GM23338 (cell line): ENCODE measurements at places on chromosomes 11 and 22.

DNA sequence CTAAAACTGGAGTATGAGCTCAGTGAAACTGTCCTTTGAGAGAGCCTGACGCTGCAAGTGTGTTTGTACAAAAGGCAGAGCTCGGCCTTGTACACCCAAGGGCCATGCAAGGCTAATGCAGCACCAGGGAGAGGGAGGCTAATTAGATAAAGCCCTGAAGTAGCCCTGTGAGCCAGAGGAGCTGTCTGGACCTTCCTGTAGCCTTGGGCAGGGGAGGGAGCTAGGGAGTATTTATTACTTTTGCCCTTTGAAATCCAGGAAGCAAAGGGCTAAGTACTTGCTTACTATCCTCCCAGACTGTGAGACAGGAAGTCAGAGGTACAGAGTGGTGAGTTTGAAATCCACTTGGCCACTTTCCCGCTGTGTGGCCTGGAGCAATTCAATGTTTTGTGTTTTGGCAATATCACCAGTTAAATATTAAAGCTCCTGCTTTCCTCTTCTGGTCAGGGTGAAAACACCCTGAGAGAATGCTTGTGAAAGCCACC lies 10.2 kb upstream of the LDHA start:
- DNase-seq: no peak

GRCh38 chr11:112564228-112564955 lies 303.7 kb upstream of the PLET1 start:
- no peak for DNase-seq

DNA sequence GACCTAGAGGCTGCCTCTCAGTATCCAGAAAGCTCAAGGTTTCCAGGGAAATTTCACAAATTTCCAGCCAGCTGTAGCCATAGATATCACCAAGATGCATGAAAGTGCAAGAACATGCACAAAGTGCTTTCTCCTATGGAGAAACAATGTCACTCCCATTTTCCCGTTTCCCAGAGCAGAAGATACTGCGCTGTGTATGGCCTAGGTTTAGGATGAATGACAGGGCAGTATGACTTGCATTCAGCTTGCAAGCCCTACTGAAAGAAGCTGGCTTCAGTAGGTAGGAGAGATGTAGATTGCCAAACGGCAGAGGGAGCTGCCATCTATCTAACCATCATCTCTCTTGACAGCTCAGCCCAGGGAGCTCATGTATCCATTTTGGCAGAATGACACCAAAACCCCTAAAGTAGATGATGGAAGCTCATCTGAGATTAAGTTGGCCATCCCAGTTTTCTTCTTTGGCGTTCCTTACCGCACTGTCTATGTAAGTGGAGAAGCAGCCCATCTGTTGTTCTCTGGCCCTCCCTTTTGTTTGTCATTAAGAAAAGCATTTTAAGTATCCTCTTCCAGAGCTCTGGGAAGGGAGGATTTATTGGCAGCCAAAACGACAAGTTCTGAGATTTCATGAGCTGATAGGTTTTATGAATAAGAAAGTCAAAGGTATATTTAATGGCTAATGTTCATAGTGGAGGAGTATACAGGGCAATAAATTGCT lies 4.6 kb downstream of the TECTA start:
- DNase-seq: no peak

GRCh38 chr11:82775736-82776346 lies 42.2 kb upstream of the FAM181B start:
- peak; percentile 81 for DNase-seq

- DNase-seq: no peak
Observed at GRCh38 chr11:5618807-5619206, 6.0 kb upstream of the TRIM34 start.

DNA sequence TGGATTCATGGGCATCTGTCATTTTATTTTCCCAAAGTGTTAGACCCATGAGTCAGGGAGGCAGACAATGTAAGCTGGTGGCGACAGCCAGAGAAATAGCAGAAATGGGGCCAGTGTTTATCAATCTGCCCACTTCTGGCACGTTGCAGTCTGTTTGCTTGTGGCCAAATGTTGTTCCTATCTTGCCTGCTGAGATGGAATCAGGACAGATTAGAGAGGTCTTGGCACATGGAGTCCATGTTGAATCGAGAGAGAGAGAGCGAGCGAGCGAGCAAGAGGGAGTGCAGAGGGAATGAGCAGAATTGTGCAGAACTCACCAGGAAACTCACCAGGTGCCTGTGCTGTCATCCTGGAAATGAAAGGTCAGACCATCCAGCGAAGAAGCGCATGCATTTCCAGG lies 21.9 kb upstream of the PARVG start:
- no peak for DNase-seq

DNA sequence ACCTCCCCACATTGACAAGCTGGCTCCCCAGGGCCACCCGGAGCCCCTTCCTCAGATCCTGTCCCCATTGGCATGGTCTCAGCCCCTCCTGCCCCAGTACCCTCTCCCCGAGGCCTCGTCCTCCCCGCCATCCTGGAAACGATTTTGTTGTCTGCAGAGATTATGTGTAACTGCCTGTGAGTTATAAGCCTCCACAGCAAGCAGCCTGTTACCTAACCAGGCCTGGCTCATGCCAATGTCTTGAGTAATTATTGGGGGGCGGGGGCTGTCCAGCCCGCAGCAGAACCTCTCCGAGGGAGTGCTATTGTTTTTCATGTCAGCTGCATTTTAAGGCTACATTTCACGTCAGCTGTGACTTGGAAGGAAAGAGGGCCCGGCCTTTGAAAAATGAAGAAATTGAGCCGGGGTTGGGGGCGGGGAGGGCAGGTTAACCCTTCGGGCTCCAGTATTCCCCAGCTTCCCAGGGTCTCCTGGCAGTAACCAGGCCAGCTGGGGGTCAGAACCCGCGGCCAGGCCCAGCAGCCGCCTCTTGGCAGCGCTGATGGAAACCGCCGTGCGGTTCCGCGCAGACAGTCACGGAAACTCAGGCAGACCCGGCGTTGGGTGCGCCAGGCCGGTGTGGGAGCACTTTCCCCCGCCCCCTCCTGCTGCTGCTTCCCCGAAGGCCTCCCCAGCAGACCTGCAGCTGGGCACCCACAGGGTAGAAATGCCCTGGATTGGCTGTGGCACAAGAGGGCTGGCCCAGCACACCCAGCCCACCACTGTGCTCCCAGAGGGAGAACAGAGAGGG lies 59.5 kb downstream of the CDKN1C start:
- DNase-seq: no peak

- DNase-seq: no peak
Observed at GRCh38 chr11:113372309-113372708, 15.3 kb upstream of the ANKK1 start.

GRCh38 chr11:73980001-73980961 lies 2.4 kb downstream of the UCP2 start:
- DNase-seq: peak; percentile 30
